Large intestine (tissue), 12 donors: ENCODE measurements at places on chromosomes 12 and 14. TPM values are rescaled to one million over a fixed set of nuclear protein-coding genes. Genes with fewer than 3 reads are reported as not detected.

GRCh38 chr14:69828354-69828753 lies 31.3 kb upstream of the SLC10A1 start:
- DNase-seq = no peak

DNA sequence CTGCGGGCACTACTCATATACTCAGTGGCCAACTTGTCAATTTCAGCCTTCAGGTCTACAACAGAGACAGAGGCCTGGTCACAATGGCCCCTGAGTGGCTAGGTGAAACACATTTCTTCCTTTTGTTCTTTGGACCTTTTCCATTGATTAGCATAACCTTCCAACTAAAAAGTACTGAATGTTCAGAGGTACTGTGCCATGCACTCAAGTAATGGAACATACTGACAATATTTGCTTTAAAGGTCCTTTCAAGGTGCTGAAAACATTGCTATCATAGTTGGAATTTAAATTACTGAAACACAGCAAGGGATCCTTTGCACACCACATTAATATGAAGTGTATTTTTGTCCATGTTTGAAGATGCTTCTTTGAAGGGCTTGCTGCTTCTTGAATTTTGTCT lies 6.1 kb upstream of the ACRBP start:
- DNase-seq = no peak

GRCh38 chr12:51941604-51942003 lies 9.9 kb upstream of the ACVR1B start:
- DNase-seq = no peak

- no peak for DNase-seq
These were observed 55.4 kb downstream of the RPAP3 start for GRCh38 chr12:47650469-47650868.

- no peak for DNase-seq
These were observed 55.5 kb upstream of the TTC7B start for GRCh38 chr14:90871605-90872233.

GRCh38 chr12:19382563-19382962 lies 56.7 kb upstream of the AEBP2 start:
- no peak for DNase-seq

- no peak for DNase-seq
These were observed 157.5 kb downstream of the CALM1 start for GRCh38 chr14:90554341-90554740.

- no peak for DNase-seq
These were observed 254.3 kb downstream of the MSRB3 start for GRCh38 chr12:65532764-65533163.

DNA sequence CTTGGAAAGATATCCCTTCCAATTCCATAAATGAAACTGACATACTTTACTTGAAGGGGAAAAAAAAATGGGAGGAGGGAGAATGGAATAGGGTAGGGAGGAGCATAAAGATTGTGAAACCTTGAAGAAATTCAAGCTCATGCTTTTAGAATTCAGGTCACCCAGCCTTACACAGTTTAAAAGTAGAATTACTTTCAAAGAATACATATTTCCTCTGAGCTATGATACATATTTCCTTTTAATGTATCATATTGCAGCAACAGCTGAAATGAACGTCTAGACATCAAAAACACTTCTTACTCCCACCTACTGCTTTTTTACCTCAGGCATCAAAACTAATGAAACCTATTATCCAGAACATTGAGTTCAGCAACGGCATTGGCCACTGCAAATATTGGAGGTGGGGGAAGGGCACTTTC lies 156.0 kb downstream of the MED13L start:
- DNase-seq = no peak

- DNase-seq = no peak
These were observed 716.0 kb upstream of the TBX3 start for GRCh38 chr12:115400011-115400410.

DNA sequence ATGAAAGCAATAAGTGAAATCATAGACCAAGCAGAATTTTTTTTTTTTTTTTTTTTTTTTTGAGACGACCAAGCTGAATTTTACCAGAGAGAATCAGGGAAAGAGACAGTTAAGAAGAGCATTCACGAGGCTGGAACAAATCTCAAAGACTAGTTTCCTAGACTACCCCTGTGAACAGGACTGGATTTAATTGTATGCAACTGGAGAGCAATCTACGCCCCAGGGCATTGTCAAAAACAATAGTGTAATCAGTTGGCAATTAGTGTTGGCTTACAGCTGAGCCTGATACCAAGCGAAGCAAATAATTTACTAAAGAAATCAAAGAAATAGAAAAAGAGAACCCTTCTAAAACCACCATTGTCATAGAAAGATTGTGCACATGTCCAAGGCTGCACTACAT lies 232.9 kb upstream of the CPNE8 start:
- DNase-seq = no peak

GRCh38 chr12:130509454-130509853 lies 171.8 kb downstream of the PIWIL1 start:
- no peak for DNase-seq

DNA sequence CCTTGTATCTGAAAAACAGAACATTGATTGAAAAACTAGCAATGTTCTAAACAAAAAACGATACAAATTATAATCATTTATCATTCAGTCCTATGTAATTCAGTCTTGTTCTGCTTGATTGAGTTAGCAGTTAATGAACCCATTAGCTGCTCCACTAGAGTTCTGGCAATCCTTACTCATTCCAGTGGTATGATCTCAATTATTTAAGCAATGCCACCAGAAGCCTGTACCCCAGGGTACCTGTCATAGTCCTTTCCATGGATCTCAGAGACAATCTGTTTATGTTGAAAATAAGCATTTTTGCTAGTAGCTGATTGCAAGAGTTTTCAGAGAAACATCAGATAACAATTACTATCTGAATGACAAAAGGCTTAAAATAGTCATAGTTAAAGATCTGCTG lies 115.9 kb downstream of the UNC79 start:
- no peak for DNase-seq

DNA sequence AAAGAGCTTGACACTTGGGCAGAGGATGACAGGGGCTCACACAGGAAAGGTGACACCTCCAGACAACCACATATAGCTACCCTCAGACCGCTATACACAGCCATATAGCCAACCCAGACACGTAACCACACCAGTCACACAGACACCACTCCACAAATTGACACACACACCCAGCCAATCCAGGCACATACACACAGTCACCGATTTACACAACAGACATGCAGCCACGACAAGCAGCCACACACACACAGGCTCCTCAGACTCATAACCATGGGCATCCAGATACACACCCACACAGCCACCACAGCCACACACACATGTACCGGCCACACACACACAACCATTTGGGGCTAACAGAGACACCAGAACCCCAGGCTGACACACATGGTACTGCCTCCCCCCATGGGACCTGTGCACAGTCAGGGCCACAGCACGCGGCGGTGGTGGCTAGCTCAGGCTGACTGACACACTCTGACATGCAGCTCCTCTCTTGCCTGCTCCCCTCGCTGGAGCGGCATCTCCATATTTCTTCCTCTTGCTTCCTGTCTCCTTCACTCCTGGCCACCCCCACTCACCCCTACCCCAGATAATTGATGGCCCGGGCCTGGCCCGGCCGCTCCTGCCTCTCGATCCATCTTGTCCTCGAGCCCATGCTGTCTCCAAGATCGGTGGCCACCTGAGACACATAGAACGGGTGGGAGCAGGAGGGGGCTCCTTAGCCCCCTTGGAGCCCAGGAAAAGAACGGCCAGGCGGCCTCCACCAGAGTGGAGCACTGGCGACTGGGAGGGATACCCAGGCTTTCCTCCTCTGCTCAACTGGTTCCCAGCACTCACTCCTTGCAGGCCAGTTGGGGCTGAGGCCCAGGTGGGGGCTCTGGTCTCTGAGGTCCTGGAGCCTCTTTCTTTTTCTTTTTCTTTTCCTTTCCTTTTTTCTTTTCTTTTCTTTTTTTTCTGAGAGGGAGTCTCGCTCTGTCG lies 6.0 kb upstream of the SHMT2 start:
- DNase-seq = no peak

- no peak for DNase-seq
These were observed 17.1 kb upstream of the BICD1 start for GRCh38 chr12:32089586-32089985.

DNA sequence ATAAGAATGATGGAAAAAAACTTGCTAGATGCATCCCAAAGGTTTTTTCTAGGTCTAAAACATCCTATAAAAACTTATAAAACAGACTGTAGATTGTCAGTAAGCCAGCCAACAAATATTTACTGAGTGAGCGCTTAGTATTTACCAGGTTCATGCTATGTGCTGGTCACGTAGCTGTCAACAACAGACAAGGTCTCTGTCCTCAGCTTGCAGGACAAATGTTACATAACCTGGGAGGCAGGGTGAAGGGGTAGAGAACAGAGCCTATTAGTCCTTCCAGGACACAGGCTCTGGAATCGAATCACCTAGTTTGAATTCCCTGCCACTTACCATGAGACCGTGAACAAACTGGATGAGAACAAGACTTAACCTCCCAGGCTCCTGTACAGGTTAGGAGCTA lies 6.4 kb downstream of the NFYB start:
- DNase-seq = no peak

GRCh38 chr12:123037791-123038190 lies 57.3 kb downstream of the ARL6IP4 start:
- no peak for DNase-seq

DNA sequence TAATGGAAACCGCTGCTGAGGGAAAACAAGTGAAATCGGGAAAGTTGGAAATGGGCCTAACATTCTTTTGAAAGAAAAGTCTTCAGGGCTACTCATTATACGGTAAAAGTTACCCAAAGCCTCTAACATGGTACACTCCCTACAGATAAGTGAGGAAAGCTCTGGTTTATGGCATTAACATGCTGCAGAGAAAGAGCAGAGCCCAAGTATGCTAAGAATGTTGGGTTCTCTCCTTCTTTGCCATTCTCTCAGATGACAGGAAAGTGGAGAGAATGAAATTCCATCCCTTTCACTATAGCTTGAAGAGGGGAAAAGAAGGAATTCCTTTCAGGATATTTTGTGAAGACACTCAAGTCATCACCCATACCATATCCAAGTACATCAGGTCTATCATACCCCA lies 348.0 kb downstream of the SEC23A start:
- no peak for DNase-seq

DNA sequence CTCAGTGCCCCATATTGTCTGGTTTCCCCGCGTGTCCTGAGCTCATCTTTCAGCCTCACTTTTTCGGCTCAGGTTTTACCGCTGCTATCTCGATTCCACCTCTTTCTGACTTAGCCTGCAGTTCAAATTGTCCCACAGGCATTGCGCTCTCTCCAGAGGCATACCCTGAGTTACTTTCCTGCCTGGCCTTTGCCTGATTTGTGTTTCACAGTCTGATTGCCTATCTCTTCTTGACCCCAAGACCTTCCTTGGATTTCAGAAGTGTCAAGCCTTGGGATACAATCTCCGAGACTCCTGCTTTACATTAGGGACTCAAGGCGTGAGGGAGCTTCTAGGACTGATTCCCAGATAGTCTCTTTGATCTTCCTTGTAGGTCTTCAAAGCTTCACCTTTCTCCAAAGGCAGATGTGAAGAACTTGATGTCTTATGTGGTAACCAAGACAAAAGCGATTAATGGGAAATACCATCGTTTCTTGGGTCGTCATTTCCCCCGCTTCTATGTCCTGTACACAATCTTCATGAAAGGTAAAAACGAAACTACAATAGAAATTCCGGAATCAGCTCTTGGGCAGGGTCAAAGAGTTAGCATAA lies 629 bp downstream of the LETMD1 start:
- peak; percentile 44 for DNase-seq

DNA sequence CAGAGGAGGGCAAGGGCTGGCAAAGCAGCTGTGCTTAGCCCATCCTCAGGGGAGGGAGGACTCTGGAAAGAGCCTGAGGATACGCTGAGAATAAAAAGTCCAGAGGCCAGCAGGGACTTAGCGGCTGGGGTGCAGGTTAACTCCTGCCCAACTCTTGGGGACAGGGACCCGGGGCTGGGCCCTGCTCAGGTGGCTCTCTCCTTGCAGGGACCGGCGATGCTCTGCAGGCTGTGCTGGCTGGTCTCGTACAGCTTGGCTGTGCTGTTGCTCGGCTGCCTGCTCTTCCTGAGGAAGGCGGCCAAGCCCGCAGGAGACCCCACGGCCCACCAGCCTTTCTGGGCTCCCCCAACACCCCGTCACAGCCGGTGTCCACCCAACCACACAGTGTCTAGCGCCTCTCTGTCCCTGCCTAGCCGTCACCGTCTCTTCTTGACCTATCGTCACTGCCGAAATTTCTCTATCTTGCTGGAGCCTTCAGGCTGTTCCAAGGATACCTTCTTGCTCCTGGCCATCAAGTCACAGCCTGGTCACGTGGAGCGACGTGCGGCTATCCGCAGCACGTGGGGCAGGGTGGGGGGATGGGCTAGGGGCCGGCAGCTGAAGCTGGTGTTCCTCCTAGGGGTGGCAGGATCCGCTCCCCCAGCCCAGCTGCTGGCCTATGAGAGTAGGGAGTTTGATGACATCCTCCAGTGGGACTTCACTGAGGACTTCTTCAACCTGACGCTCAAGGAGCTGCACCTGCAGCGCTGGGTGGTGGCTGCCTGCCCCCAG lies 2.8 kb downstream of the B3GNT4 start:
- no peak for DNase-seq

GRCh38 chr12:2380946-2381345 lies 328.2 kb downstream of the CACNA1C start:
- no peak for DNase-seq

DNA sequence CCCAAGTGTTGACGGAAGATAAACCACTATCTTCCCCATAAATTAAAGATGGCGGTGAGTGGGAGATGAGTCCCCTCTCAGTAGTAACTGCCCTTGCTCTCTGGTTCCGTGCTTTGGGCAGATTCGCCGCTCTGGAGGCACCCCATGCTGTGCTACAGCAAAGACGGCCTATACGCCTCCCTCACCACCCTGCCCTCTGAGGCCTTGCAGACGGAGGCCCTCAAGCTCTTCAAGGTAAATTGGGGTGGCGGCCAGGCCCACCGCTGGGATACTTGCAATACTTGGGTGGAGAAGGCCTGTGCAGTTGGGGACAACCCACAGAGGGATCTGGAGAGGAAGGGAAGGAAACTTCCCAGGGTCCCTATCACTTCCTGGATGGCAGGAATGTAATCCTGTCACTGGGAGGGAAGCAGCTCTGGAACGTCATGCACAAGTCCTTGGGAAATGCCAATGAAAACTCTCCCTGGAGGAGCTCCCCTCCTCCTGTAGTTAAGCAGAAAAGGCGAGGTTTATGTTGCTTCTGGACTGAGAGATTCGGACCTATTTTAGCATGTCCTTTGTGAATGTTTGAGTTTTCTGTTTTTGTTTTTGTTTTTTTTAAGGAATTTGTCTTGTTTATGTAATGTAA lies 22.8 kb downstream of the PIGH start:
- no peak for DNase-seq

- DNase-seq = no peak
These were observed 124.3 kb downstream of the PPHLN1 start for GRCh38 chr12:42450248-42450647.

- no peak for DNase-seq
These were observed 29.3 kb downstream of the CALM1 start for GRCh38 chr14:90426031-90426540.

- no peak for DNase-seq
These were observed 88.4 kb downstream of the BORCS5 start for GRCh38 chr12:12445165-12445881.

Gene LRRIQ1
- 0.49 TPM for polyA plus RNA-seq

Gene GAS2L3
- 34.0 TPM for polyA plus RNA-seq

Gene NRL
- polyA plus RNA-seq = 1.6 TPM

Gene TRPV4
- polyA plus RNA-seq = 0.76 TPM

Gene ITGB7
- 9.5 TPM for polyA plus RNA-seq

Gene GPR135
- 3.5 TPM for polyA plus RNA-seq

Gene FOXG1
- polyA plus RNA-seq = not detected

Gene TOMM20L
- 0.24 TPM for polyA plus RNA-seq
